Astrocyte (in vitro differentiated cells and primary cell): ENCODE measurements at places on chromosomes 3 and 15. TPM values are rescaled to one million over a fixed set of nuclear protein-coding genes. Genes with fewer than 3 reads are reported as not detected.

LRTM1 gene
- not detected in 2 replicates for total RNA-seq

DPPA2 gene
- total RNA-seq, result 0.48 and 0.89 TPM in 2 replicates

GRCh38 chr3:149487598-149488197, 13.2 kb downstream of the TM4SF4 start:
- DNase-seq, result no peak

DNA sequence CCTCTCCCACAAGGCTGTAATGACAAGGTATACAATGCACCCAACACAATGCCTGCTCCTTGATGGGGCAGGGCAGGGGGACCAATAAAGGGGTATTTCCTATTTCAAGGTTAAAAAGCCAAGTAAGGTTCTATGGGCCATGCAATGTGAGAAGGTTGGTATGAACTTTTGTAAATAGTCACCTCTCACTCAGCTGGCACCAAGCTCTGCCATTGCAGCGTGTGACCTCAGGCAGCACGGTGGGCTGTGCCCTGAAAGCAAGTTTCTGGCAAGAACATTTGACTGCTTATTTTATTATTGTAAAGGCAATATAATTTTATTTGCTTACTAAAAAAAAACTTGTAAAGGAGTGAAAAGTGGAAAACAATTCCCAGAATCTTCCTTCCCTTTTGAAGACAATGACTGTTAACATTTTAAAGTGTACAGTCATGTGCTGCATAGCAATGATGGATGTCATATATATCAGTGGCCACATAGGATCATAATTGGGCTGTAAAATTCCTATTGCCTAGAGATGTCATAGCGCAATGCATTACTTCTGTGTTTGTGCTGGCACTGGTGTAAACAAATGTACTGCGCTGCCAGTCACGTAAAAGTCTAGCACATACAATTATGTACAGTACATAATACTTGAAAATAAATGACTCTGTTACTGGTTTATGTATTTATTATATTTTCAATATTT, 167.3 kb upstream of the RORA start:
- no peak for DNase-seq

DNA sequence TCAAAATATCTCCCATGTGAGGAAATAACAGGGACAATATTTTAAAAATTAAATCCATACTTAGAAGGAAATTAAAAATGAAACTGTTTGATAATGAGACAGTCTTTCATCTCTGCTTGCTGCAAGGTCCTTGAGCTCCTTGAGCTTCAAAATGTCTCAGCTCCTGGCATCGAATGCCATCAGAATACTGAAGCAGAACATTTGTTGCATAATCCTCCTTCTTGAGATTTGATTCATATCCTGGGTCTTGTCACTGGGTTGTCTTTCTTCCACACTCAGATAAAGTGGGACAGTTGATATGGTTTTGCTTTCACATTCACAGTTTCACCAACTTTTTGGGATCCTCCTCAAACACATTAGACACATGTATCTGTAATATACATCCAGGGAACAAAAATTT, 27.8 kb downstream of the COL8A1 start:
- no peak for DNase-seq
